ENCODE measurements at places on chromosomes 6 and 20. TPM values are rescaled to one million over a fixed set of nuclear protein-coding genes. Genes with fewer than 3 reads are reported as not detected.

TMEM217 gene
- total RNA-seq = 19.7 TPM

DOK5 gene
- total RNA-seq = 0.98 TPM

NRSN1 gene
- total RNA-seq = not detected

TGM2 gene
- total RNA-seq = 938 TPM

FRK gene
- under 0.01 TPM for total RNA-seq

RSPO4 gene
- total RNA-seq = not detected

GSTA3 gene
- total RNA-seq = not detected
